ENCODE measurements at places on chromosomes 2 and 18.

DNA sequence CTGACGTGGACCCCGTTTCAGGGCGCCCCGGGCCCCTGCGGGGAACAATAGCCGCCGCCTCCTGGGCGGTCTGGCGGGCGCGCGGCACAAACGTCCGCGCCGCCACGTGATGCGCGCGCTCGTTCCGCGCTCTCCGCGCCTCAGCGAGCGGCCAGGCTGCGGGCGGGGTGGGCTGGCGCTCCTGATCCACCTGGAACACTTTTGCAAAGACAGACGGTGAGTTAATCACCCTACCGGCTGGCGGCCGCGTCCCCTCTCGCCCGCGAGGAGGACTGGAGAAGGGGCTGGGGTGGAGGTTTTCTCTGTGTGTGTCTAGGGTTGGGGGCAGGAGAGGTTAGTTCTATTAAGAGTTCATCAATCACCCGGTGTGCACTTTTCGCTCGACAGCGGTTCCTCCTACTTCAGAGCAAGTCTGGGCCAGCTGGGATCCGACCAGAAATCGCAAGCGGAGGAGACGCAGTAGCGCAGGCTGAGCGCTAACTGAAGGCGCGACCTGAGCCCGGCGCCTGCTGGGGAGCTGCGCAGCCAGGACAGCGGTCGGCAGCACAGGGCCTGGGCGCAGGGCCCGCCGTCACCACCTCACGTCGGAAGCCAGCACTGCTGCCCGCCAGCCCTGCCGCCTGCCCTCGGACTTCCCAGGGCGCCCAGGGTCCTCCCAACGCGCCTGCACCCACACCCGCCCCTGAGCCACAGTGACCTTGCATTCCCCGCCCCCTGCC, 10.3 kb upstream of the HOXD1 start:
- no peak for DNase-seq

DNA sequence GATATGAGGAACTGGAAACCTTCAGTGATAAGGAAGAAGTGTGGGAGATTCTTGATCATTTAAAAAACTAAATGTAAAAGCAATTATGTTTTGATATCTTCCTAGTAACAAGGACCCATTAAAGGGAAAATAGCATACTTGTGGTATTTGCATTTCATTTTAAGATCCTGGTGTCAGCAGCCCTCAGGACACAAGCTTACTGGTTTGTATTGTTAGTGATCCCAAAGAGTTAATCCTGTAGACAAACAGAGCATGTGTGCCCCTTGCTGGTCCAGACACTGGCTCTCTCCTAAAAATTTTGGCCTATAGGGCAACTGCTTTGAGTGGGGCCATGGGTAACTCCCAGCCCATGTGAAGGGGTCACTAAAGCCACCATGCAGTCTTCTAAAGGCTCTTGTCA, 101.1 kb upstream of the TFCP2L1 start:
- DNase-seq, result no peak

DNA sequence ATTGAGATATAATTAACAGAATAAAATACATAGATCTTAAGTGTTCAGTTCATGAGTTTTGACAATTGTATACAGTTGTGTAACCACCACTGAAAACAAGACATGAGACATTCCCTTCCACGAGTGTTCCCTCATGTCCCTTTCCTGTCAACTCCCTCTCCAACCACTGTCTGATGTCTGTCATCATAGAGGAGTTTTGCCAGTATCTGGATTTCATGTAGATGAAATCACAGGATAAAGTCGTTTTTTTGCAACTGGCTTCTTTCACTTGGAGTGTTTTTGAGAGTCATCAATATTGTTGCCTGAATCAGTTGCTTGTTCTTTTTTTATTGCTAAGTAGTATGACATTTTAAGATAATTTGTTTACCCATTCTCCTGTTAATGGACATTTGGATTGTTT, 52.7 kb downstream of the RBMS1 start:
- DNase-seq, result no peak

DNA sequence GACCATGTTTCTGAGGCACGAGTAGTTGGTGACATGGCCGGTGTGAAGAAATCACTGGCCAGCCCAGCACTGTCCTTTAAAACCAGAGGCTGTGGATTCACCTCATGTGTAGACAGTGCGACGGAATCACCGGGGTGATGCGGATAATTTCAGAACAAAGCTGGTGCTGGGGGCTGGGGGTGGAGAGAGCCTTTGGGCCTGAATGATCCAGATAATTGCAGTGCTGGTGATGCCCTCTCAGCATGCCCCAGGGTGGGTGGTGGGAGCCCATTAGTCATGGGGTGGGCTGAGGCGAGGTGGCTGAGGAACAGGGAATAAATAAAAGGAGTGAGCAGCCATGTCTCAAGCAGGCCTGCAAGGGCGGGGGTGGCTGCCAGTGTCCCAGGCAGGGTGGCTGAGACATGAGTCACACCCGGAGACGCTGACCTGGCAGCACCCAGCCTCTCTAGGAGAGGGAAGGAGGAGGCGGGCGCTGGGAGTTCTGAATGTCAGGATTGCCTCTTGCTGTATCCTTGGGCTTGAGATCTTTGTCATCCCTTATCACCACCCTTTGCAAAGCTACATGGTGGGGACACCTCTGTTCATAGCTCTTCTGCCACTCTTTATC, 151.1 kb upstream of the MSH6 start:
- no peak for DNase-seq

GRCh38 chr2:159960414-159960813, 102.0 kb downstream of the PLA2R1 start:
- no peak for DNase-seq

- DNase-seq, result no peak
Measured at GRCh38 chr2:77604953-77605929, 83.1 kb upstream of the LRRTM4 start.

GRCh38 chr18:9285604-9286003, 49.0 kb upstream of the TWSG1 start:
- DNase-seq, result no peak

- DNase-seq, result no peak
Measured at GRCh38 chr18:74063557-74063956, 84.1 kb downstream of the FBXO15 start.

DNA sequence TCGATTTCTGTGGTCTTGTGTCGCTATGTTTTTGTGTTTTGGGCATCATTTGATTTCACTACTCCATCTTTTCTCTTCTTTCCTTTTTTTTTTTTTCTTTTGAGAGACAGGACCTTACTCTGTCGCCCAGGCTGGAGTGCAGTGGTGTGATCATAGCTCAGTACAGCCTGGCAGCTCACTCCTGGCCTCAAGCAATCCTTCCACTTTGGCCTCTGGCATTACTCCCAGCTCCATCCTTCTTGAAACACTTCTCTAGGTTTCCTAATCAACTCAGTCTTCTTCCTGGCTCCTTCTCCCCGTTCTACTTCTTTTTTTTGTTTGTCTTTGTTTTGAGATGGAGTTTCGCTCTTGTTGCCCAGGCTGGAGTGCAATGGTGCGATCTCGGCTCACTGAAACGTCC, 26.5 kb downstream of the TCF23 start:
- DNase-seq, result no peak

GRCh38 chr2:160984426-160985077, 175.7 kb upstream of the TANK start:
- DNase-seq, result no peak

GRCh38 chr2:156457523-156458517, 21.6 kb downstream of the GPD2 start:
- no peak for DNase-seq

GRCh38 chr2:85777441-85777861, 23.7 kb downstream of the ATOH8 start:
- no peak for DNase-seq
